ENCODE measurements at places on chromosomes 3 and 15.

GRCh38 chr3:34635352-34635850, 837.0 kb downstream of the PDCD6IP start:
- no peak for DNase-seq

DNA sequence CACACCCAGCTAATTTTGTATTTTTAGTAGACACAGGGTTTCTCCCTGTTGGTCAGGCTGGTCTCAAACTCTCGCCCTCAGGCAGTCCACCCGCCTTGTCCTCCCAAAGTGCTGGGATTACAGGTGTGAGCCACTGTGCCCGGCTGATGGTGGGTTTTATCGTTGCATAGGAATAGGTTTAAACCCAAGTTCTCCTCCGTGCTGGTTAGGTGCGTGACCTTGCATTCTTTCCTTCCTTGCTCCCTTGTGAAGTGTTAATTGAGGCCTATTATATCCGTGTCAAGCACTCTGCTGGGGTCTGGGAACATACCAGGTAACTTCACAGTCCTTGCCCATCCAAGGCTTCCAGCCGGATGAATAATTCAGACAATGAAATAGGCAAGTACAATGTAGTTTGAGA, 19.3 kb upstream of the ETV5 start:
- no peak for DNase-seq

DNA sequence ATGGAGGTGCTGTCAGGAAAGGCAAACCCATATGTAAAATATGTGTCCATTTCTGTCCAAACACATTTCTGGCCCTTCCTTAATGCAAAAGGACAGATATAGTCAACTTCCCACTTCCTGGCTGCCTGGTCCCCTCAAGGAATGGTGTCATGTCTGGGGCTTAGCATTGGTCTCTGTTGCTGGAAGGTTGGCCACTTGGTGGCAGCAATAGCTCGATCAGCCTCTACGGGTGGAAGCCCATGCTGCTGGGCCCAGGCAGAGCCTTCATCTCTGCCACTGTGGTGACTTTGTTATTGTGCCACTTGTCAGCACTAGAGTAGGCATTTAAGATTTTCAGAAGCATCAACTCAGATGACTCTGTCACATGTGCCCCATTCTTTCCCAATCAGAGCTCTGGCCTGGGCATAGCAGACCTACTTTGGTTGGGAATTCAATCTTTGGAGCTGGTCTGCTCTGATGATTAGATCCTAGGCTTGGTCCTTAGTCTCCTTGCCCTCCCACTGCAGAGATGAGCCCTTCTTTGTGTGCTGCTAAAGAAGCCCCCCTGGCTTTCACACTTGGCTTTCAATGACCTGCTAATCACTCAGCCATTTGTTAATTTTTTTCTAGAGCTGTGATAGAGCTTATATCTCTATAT, 51.0 kb upstream of the SPSB4 start:
- peak; percentile 17 for DNase-seq

GRCh38 chr15:66838671-66839239, 136.7 kb downstream of the SMAD6 start:
- no peak for DNase-seq

GRCh38 chr3:9175421-9175820, 74.0 kb downstream of the SRGAP3 start:
- no peak for DNase-seq

- DNase-seq: no peak
These were observed 29.5 kb downstream of the KCNAB1 start for GRCh38 chr3:156149876-156150275.

- DNase-seq: no peak
These were observed 34.5 kb upstream of the CHST2 start for GRCh38 chr3:143084856-143085731.

DNA sequence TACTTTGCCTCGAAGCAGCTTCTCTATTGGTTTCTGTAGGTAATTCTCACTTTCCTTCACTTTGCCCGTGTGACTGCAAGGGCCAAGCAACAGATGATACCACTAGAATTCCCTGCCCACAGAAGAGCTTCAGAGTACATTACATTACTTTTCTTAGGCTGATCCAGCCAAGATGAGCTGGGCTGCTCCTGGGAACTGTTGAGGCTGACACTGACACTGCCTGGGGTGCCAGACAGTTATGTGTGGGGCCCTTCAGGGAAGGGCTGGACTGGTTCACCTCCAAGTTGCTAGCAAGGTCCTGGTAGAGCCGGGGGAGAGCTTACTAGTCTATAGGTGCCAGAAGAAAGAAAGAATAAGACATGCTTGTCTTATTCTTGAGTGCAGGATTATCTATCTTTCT, 19.0 kb downstream of the GORASP1 start:
- DNase-seq: no peak
